EH (cell line): ENCODE measurements at places on chromosomes 16 and 17.

DNA sequence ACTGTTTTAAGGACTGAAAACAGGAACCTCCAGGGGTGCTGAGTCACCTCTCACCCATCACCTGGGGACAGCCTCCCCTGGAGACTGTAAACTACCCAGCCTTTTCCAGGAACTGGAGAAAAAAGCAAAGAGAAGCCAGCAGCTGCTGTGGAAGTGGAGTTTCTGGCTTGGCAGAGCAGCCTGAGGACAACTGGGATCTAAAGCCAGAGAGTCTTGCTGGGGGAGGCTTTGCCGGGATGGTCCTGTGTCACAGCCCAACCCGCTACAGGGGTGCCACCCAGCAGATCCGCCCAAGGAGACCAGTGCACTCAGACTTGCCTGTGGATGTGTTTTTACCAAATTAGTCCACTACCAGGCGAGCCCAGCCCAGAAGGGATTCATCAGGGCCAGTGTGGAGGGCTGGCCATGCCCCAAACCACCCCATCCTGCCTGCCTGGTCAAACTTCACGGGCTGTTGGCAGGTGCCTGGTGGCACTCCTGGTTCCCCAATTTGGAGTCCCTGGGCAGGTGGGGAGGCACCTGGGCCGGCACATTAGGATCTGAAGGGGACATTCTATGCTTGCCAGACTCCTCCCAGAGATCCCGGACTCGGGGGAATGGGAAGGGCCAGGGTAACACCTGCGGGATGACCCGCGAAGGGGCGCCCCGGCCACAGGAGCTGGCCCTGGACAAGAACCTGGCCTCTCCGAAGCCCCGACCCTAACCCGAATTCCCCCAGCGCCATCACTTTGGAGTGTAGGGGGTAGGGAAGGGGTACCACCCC lies 771 bp downstream of the MSRB1 start:
- peak; percentile 54 for DNase-seq

DNA sequence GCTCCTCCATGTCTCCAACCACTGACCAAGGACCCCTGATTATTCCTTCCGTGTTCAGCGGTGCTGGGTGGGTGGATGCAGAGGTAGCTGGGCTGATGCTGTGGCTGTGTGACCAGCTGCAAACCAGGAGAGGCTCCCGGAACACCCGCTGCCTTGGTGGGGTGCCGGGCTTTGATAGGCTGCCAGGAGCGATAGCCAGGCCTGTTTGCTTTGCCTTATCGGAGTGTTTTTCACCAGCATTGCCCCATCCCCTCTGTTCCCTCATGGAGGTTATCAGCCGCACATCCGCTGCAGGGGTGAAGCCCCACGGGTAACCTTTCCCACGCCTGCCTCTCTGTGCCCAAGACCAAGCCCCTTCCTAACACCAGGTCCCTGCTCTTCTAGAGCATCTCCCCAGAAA lies 354.3 kb downstream of the C16orf95 start:
- DNase-seq, result no peak

GRCh38 chr17:33442320-33442719 lies 149.2 kb upstream of the ASIC2 start:
- DNase-seq, result no peak

- DNase-seq, result peak; percentile 65
Observed at GRCh38 chr16:86016201-86016965, 117.4 kb downstream of the IRF8 start.

DNA sequence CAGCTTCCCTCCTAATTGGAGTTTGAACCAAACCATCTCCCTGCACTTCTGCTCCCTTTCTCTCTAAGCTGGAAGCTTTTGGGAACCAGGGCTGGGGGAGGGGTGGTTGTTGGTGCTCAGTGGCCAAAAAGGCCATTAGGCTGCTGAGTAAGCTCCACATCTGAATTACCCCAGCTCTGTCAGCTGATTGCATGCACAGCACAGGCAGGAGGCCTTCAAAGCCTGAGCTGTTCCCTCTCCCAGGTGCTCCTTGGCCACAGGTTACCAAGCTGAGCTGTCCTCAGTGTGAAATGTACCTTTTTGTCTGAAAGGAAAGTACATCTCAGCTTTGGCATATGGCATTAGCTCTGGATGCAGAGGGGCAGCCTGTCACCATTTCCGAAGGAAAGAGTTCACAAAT lies 6.2 kb upstream of the TBKBP1 start:
- DNase-seq, result peak; percentile 32

DNA sequence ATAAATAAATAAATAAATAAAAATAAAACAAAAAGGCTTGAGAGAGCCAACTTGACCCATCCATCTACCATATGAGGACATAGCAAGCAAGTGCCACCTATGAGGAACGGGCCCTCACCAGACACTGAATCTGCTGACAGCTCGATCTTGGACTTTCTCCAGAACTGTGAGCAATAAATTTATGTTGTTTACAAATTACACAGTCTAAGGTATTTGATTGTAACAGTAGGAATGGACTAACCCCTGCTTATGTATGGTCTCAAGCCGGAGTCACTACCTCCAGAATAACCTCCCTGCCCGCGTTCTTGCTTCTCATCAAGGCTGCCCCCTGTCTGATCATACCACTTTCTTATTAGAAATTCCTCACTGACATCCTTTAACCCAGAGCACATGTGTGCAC lies 9.9 kb downstream of the SLC5A11 start:
- no peak for DNase-seq

DNA sequence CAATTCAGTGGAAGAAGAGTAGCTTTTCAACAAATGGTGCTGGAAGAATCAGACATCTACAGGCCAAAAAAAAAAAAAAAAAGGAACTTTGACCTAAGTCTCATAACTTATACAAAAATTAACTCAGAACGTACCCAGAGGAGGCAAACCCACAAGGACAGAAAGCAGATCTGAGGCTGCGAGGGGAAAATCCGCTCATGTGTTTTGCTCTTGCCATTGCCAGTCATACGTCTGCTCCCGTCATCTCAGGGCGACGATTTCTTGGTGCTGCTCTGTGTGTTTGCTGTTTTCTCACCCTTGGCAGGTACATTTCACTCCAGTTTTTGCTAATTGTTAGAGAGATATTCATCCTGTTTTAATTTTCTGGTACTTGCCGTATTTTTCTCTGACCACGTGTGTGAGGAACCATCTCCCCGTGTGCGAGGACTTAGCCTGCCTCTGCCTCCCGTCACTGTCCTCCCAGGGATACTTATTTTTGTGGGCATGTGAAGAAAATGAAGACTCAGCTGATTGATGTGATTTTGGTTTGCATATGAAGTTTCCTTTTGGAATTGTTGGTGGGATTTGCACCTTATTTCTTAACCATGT lies 33.4 kb upstream of the ACSF3 start:
- DNase-seq, result no peak

GRCh38 chr16:50489182-50489581 lies 59.0 kb upstream of the NKD1 start:
- DNase-seq, result no peak

- peak; percentile 33 for DNase-seq
Observed at GRCh38 chr17:42155614-42156045, 841 bp upstream of the RAB5C start.

DNA sequence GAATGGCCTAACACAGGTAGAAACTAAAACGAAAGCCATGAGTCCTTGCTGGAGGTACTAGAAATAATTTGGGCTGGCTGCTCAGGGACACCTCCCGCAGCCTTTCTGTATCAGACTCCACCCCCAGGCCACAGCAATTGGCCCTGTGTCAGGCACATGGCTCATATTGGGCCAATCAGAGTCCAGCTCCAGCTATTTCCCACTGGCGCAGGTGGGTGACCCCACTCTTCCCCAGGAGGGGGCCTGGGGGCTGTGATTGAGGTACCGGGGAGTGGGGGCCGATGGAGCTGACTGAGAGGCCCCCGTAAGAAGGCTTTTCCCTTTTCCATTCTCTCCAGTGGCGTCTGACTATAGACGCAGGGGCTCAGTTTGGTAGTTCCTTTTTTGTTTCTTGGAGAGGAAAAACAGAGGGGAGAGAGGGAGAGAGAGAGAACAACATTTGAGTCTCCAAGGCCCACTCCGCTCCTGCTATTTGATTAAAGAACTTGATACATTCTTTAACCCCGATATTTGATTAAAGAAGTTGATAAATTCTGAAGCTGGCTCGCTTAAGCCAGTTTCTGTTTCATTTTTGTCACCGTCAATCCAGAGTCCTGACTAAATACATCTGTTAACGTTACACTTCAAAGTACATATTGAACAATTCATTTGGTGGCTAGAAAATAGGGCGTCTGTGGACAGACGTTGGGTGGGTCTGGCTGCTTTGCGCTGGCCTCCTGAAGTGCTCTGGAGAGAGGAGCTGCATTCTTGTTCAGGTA lies 26.3 kb downstream of the FOXL1 start:
- no peak for DNase-seq

DNA sequence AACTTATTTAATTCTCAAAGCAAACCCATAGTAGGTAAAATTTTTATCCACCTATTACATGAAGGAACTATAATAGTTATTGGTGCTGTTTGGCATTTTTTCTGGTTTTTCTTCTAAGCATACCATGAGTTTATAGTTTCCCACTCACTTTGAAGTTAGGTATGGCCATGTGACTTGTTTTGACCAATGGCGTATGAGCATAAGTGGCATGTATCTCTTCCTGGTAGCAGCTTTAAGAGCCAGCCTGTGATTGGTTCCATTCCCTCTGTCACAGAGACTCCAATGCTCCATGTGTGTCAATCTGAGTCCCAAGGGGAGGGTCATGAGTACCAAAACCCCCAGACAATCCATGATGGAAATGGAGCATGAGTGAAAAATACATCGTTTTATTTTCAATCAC lies 282.9 kb upstream of the N4BP1 start:
- DNase-seq, result no peak

DNA sequence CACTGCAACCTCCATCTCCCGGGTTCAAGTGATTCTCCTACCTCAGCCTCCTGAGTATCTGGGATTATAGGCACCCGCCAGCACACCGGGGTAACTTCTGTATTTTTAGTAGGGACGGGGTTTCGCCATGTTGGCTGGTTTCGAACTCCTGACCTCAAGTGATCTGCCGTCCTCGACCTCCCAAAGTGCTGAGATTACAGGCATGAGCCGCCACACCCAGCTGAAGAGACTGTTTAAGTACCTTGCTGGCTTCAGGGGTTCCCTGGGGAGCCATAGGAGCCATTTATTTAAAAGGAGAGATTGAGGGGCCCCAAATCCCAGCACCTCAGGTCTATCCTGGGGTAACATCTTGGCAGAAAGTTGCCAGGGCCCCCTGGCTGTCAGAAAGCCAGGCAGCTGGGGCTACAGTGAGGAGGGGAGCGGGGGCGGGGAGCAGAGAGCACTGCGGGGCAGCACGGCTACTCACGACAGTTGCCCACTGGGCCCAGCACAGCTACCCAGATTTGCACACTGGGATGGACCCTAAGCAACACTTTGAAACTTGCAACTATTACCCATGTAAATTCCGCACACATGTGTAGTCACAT lies 1.6 kb downstream of the SNAI3 start:
- DNase-seq, result no peak

GRCh38 chr16:77897129-77897437 lies 108.7 kb downstream of the VAT1L start:
- DNase-seq, result peak; percentile 46

GRCh38 chr17:40399185-40399584 lies 18.5 kb downstream of the TOP2A start:
- peak; percentile 70 for DNase-seq

- DNase-seq, result peak; percentile 7
Observed at GRCh38 chr16:14483819-14484385, 146.2 kb downstream of the PARN start.

DNA sequence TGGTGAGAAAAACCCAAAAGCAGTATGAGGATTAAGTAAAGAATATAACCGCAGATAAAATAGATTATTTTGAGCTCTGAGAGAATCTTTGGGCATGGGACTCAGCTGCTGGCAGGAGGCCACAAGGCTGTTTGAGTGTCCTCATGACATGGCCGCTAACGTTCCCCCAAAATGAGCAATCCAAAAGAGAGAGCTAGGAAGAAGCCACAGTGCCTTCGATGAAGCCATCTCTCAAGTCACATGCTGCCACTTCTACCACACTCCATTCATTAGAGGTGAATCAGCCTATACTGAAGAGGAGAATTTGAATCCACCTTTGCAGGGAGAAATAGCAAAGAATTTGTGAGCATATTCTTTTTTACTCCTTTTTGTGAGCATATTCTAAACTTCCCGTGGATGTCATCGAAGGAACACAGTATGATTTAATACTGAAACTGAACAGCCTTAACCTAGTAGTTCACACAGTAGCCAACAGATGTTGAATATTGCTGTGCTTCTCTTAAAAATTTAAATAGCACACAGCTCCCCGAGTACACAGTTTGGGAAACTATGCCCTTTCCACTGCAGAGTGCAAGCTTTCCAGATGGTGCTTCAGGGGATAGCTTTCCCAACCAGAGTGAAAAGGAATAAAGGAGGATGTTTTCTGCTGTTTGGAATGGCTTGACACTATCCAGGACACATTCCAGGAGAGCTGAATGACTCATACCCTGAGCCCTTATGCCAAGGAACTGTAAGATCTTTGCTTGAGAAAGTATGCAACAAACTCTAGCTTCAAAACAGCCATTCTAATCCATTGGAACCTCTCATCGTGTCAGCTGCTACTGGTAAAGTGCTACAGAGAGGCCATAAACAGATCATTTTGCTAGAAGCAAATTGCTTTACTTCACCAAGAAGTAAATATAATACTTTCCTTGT lies 33.9 kb downstream of the ANKFY1 start:
- peak; percentile 99 for DNase-seq

GRCh38 chr16:21653571-21653970 lies 1.2 kb upstream of the IGSF6 start:
- DNase-seq, result no peak

GRCh38 chr17:60637683-60638082 lies 37.7 kb downstream of the PPM1D start:
- DNase-seq, result no peak

- no peak for DNase-seq
Observed at GRCh38 chr17:31731118-31731517, 127.9 kb downstream of the COPRS start.

GRCh38 chr16:30185683-30186421 lies 2.5 kb downstream of the CORO1A start:
- DNase-seq, result no peak

GRCh38 chr17:6524520-6524919 lies 31.8 kb downstream of the PITPNM3 start:
- DNase-seq, result no peak

DNA sequence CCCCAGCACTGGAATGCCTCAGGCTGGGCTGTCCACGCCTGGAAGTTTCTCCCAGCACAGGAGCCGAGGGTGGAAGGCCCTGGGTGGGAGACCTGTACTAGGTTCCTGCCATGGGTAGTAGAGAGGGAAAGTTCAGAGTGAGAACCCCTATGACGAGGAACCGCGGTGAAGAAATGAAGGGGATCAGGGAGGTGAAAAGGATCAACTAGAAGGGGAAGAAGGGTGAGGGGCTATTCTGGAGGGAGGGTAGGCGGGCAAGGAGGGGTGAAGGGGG lies 5.4 kb downstream of the HIC1 start:
- no peak for DNase-seq
